ENCODE measurements at places on chromosomes 2 and 18.

DNA sequence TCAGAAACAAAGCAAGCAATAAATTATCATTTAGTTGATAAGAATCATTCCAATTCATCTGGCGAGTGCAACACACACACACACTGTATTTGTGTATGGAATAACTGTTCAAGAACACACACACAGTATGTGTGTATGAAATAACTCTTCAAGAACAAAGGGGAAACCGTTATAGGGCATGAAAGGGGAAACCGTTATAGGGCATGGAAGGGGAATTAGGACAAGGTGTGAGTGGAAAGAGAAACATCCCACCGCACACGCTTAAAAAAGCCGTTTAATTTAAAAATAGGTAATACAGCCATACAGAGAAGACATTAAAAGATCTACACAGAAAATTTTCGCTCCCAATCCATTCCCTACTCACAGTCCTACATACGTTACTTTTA, 607 bp upstream of the TSN start:
- no peak for DNase-seq

DNA sequence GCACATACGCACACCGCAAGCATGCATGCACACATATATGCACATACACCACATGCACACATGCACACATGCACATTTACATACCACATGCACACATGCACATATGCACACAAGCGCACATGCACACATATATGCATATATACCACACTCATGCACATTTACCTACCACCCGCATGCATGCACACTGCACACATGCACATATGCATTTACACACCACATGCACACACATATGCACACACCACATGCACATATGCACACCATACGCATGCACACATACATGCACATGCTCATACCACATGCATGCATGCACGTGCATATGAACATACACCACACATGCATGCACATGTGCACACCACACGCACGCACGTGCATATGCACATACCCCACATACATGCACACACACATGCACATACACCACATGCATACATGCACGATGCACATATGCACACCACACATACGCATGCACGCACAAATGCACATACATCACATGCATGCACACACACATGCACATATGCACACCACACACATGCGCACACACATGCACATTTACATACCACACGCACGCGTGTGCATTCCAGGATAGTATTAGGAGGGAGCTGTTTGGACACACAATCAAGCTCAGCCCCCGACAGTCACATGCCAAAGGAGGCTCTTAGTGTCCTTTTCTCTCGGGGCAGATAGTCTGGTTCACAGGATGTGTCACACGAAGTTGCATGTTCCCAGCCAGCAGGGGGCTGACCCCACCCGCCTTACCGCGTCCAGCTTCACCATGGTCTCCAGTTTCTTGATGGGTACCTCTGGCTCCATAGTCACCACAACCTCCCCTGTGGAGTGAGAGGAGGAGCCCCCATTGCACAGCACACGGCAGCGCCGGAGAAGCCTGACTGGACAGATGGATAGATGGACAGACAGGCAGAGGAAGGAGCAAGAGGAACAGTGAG, 5.9 kb downstream of the OTOF start:
- no peak for DNase-seq

DNA sequence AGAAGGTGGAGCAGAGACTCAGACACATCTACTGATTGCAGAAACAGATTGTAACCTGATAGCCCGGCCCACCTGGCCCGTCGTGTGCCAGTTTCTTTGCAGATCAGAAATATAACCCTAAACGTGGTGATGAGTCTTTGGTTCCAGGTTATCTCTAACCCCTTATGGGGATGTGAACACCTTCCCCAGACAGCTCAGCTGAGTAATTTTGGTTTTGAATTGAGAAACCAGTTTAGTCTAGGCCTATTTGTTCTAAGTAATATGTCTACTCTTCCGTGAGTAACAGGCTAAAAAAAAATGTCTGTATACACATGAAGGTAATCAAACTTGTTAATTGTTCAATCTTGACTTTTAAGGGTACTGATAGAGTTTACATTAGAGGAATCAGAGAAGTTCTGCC, 35.7 kb downstream of the RASGRP3 start:
- no peak for DNase-seq

GRCh38 chr2:199503148-199503547, 45.4 kb upstream of the SATB2 start:
- no peak for DNase-seq

GRCh38 chr2:112618383-112618782, 27.4 kb upstream of the SLC20A1 start:
- DNase-seq: no peak
